Stimulated activated naive CD4-positive, alpha-beta T cell (primary cell): ENCODE measurements at places on chromosomes 7 and 10.

GRCh38 chr7:64113981-64114380, 68.7 kb downstream of the ZNF727 start:
- DNase-seq = no peak

GRCh38 chr7:106262221-106262881, 22.4 kb downstream of the NAMPT start:
- no peak for DNase-seq

- DNase-seq = no peak
Observed at GRCh38 chr10:120729547-120729946, 121.6 kb upstream of the WDR11 start.

DNA sequence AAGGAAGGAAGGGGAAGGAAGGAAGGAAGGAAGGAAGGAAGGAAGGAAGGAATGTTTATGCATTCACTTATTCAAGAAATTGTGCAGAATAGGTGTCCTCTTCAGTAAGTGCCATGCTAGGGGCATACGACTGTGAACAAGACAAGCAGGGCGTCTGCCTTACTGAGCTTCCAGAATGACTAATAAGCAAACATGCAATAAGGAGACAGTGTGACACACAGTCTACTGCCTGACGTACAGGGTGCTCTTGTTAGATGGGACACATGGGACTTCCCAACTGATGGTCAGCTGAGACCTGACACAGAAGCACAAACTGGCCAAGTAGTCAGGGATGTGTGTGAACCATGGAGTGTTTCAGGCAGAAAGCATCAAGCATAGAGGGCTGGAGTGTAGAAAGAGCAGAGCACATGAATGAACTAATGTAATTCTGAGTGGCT, 18.2 kb downstream of the DNAJC12 start:
- DNase-seq = no peak

GRCh38 chr7:2713370-2713769, 25.4 kb downstream of the AMZ1 start:
- DNase-seq = no peak

GRCh38 chr10:97131181-97131628, 54.6 kb downstream of the SLIT1 start:
- no peak for DNase-seq

DNA sequence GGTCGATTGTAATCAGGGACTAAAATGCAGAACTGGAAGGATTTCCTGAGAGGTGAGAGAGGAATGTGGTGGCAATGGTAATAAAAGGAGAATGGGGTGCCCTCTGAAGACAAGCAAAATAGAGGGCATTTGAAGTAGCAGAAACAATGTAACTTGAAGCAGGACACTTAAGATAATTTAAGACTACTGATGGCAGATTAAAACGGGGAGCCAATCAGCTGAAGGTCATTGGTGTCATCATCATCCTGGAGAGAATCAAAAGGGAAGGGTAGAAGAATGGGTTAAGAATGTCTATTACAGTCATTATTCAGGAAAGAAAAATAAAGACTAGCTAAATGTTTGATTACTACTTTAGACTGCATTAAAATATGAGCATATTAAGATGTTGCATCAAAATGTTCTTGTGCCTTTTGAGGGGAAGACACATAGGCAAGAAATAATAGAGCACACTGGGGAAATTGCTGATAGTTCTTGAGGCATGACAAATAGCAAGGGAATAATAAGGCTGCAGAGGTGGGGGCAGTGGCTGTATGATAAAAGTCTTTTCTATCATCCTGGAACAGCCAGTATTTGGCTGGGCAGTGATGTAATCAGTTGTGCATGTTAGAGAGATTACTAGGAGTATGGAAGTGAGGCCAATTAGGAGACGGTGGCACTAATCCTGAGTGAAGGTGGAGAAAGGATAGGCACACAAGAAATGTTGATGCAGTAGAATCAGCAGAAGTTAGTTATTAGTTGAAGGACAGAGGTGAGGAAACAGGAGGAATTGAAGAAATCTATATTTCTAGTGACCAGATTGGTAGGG, 60.2 kb downstream of the CCDC71L start:
- no peak for DNase-seq

DNA sequence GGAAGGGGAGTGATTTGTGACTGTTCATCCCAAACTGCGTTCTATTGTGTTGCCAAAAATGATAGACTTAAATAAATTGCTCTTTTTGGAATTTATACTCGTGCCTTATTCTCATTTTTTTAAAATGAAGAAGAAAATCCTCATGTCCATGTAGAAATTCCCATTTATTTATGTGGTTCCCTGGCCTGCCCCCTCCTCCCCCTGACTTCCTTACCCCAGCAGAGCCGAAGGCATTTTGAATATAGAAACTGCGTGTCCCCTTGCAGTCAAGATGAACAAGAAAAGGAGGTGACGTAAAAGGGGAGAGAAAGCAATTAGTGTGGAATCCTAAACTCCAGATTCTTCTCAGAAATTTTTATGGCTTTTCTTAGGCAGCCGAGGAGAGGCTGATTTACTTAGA, 126.1 kb downstream of the FAM204A start:
- no peak for DNase-seq

DNA sequence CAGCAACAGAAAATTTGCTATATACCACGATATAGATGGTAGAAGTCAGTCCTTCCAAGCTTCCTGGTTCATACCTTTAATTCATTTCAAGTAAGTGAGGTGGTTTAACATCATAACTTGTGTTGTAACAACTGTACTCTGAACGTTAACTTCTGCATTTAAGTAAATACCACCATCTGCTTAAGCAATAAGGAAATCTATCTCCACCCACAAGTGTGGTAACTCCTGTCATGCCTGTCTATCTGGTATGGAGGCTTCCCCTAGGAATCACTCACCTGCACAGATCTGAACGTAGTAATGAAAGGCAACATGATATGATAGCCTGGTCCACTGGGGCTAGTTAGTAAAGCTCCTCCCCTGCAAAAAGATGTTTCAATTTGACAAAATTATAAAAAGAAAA, 2.3 kb downstream of the ERLIN1 start:
- no peak for DNase-seq

DNA sequence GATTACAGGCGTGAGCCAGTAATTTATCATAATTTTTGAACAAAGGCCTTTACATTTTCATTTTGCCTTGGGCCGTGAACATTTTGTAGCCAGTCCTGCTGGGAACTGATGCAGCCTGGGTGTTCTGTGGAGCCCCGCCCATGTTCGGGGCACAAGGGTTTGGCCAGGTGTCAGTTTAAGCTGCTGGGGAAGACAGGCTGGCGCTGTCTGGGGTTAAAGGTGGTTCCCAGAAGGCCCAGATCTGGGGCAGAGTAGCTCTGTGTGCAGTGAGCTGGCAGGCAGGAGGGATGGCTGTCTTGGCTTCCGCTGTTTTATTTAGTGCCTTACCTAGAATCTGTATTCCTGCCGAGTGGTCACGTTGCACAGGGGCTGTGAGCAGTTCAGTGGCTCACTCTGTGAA, 50.2 kb downstream of the DOCK1 start:
- no peak for DNase-seq

GRCh38 chr7:2860627-2861133, 16.6 kb upstream of the GNA12 start:
- no peak for DNase-seq

- DNase-seq = no peak
Observed at GRCh38 chr7:7970531-7971307, 2.1 kb downstream of the GLCCI1 start.

DNA sequence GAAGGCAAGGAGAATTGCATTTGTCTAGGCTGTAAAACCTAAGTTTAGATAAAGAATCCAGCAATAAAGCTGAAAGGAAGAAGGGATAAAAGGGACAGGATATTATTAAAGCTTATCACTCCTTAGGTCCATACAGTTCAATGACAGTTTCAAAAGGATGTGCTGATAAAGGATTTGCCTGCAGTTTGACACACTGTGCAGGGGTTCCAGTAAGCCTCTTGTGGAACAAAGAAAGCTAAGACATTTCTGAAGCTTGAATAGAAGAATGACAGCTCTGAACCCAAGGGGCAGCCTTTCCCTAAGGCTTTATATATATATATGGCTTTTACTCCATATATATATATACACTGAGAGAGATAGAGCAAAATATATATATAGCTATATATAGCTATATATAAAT, 276.8 kb upstream of the GRM3 start:
- DNase-seq = no peak
